ENCODE measurements at places on chromosomes 6 and 20.

DNA sequence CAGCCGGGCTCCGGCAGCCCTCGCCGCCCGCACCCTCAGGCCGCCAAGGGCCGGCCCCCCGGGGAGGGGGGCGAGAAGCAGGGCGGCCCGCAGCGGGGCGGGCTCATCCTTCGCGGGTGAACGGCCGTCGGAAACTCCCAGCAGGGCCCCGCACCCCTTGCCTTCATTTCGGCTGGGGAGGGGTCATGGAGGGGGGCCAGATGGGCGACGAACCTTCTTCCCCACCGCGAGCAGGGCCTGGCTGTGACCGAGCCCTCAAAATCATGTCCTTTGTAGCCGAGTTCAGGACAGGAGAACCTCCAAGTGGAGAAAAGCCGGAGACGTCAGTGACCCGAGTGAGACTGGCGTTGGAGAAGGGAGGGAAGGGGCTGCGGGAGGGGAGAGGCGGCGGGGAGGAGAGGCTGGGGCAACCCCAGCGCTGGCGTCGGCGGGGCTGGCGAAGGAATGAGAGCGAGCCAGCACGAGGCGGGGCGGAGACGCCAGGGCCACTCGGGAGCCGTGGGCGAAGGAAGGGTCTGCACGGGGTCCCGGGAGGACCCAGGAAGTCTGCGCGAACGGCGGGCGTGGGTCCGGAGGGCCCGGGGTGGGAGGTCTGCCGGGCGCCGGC lies 571 bp upstream of the FOXC1 start:
- H3K36me3 ChIP-seq = no peaks in the 10 kb centered on the region
- H3K4me3 ChIP-seq = peak overlapping the region; percentile 66
- H3K27me3 ChIP-seq = peaks cover 6% of the 10 kb centered on the region
- DNase-seq = no peak
- H3K4me1 ChIP-seq = peaks cover 7% of the 10 kb centered on the region

- no peaks in the 10 kb centered on the region for H3K4me1 ChIP-seq
- no peaks in the 10 kb centered on the region for H3K27me3 ChIP-seq
- H3K4me3 ChIP-seq = no peak overlapping the region
- no peak for DNase-seq
- peaks cover 4% of the 10 kb centered on the region for H3K36me3 ChIP-seq
- H3K27ac ChIP-seq = no peak overlapping the region
These were observed 34.0 kb downstream of the AKIRIN2 start for GRCh38 chr6:87668013-87668412.

DNA sequence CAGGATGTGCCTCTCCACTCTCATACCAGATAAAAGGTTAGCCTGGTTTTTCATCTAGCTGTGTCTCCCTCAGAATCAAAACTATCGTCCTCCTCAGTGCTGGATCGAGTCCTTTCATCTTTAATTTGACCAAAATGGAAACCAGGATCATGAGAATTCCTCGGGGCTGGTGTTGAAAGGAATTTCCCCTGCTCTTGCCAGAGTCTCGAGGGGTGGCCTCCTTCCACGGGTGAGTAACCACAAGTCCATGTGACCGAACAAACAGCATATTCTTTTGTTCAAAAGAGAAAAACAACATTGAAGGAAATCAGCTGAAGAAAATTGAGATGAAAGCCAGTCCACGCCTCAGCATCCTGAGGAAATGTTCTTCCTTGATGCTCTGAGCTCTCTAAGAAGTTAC lies 165.9 kb upstream of the CDYL start:
- no peak overlapping the region for H3K27ac ChIP-seq
- no peak overlapping the region for H3K4me3 ChIP-seq
- H3K27me3 ChIP-seq = no peaks in the 10 kb centered on the region
- no peaks in the 10 kb centered on the region for H3K4me1 ChIP-seq

GRCh38 chr6:118578617-118579016 lies 30.5 kb downstream of the PLN start:
- H3K36me3 ChIP-seq = no peaks in the 10 kb centered on the region
- H3K4me1 ChIP-seq = no peaks in the 10 kb centered on the region
- DNase-seq = no peak
- H3K4me3 ChIP-seq = no peak overlapping the region
- no peaks in the 10 kb centered on the region for H3K27me3 ChIP-seq

DNA sequence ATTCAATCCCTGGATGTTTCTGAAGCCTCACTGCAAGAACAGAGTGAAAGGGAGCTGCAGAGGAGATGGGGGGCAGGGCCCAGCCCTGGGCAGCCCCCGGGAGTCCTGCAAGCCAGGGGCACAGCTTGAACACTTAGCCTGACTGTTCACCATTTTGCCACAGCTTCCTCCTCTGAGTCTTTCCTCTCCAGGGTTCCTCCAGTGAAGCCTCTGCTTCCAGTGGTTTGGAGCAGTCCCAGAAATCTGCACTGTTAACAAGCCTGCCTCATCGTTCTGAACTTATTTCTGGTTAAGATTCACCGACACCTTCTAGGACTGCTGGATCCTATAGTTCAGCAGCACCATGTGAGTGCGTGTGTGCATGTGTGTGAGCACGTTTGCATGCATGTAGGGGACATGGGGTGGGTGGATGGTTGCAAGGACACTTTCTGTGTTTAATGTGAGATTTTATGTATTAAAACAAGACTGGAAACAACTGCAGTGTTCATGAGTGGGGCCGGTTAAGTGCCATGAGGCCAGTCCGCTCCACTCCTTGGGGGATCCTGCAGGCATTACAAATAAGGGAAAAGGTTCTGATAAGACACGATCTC lies 24.6 kb downstream of the CEBPB start:
- H3K27me3 ChIP-seq = no peaks in the 10 kb centered on the region
- no peaks in the 10 kb centered on the region for H3K4me1 ChIP-seq
- no peaks in the 10 kb centered on the region for H3K36me3 ChIP-seq
- DNase-seq = no peak
- H3K4me3 ChIP-seq = no peak overlapping the region

All from Peyer's patch (tissue), 4 donors.